ENCODE measurements at places on chromosomes 4 and X.

- DNase-seq, result no peak
- no peak overlapping the region for H3K4me3 ChIP-seq
- H3K27ac ChIP-seq, result no peak overlapping the region
- H3K4me1 ChIP-seq, result no peaks in the 10 kb centered on the region
- no peaks in the 10 kb centered on the region for H3K27me3 ChIP-seq
- no peaks in the 10 kb centered on the region for H3K36me3 ChIP-seq
Measured at GRCh38 chrX:19846995-19847790, 40.2 kb downstream of the SH3KBP1 start.

DNA sequence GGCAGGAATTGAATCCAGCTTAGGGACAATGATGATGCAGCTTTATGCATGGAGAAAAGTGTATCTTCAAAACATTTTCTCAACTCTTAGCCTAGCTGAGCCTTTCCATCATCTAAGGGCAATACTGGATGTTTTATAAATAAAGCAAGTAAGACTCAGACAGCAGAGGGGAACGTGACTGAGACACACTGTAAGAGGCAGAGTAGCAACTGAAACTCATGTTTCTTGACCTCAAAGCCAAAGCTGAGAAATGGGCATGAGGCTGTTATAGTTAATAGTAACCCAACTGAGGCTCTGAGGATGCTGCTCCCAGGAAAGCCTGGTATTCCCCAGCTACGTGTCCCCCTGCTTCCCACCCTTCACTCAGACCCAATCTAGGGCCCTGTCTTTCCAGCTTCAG is 44.6 kb downstream of the ARHGEF9 start:
- no peak for DNase-seq
- no peaks in the 10 kb centered on the region for H3K36me3 ChIP-seq
- H3K4me3 ChIP-seq, result no peak overlapping the region
- no peaks in the 10 kb centered on the region for H3K27me3 ChIP-seq
- H3K4me1 ChIP-seq, result peaks cover 6% of the 10 kb centered on the region
- no peak overlapping the region for H3K27ac ChIP-seq

GRCh38 chrX:115616943-115617563 is 56.1 kb downstream of the PLS3 start:
- peaks cover 26% of the 10 kb centered on the region for H3K4me1 ChIP-seq
- H3K4me3 ChIP-seq, result no peak overlapping the region
- DNase-seq, result no peak
- H3K36me3 ChIP-seq, result no peaks in the 10 kb centered on the region

DNA sequence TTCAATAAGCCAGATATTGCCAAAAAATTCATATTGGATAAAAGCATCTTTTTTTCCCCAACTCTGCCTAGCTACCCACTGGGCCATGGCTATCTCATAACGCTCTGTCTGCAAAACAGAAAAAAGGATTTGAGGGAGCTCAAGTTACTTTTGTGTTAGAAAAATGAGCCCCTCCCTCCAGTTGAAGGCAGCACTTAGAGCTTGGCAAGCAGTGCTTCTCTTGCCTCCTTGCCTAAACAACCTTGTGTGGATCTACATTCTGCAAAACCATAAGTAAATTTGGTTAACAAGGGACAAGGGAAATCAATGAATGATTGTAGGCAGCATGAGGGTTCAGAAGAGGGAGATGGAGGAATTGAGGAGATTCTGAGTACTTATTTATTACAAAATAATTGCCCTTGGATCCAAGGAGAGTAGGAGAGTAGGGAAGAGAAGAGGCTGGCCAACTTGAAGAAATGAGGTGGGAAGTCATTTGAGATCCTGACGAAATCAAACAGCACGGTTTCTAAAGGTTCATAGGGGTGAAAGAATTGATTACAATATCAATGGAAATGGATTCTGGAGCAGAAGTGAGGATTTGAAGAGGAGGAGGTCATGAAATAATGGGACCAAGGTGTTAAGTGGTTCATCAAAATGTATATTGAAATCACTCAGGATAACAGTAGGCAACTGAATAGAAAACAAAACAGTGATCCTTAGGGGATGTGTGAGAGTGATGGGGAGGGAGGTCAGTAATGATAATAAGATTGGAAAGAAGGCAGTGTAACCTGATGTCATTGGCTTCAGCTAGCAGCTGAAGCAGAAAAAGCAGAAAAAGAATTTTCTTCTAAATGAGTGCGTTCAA is 434.8 kb upstream of the IGFBP7 start:
- H3K4me1 ChIP-seq, result no peaks in the 10 kb centered on the region
- no peak overlapping the region for H3K27ac ChIP-seq
- DNase-seq, result no peak
- no peak overlapping the region for H3K4me3 ChIP-seq

DNA sequence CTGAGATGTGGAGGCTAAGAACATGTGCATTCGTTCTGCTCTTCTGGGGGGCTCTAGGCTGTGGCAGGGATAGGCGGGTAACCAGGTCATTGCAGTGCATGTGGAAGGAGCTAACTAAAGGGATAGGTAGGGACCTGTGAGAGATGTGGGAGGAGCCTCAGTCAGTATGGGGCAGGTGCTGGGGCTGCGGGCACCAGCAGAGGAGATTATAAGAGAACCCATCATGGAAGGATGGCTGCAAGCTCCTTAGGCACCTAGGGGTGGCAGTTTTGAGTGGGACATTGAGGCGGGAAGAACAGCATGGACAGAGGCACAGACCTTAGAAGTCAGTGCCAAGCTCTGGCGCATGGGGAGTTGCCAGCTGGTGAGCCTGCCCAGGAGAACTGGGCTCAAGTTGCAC is 7.2 kb downstream of the CLDN22 start:
- no peaks in the 10 kb centered on the region for H3K4me1 ChIP-seq
- H3K36me3 ChIP-seq, result no peaks in the 10 kb centered on the region
- H3K27ac ChIP-seq, result no peak overlapping the region

- DNase-seq, result no peak
- no peaks in the 10 kb centered on the region for H3K36me3 ChIP-seq
- no peak overlapping the region for H3K27ac ChIP-seq
- no peak overlapping the region for H3K4me3 ChIP-seq
- H3K27me3 ChIP-seq, result no peaks in the 10 kb centered on the region
- no peaks in the 10 kb centered on the region for H3K4me1 ChIP-seq
Measured at GRCh38 chr4:171024720-171025303, 788.4 kb upstream of the GALNTL6 start.

DNA sequence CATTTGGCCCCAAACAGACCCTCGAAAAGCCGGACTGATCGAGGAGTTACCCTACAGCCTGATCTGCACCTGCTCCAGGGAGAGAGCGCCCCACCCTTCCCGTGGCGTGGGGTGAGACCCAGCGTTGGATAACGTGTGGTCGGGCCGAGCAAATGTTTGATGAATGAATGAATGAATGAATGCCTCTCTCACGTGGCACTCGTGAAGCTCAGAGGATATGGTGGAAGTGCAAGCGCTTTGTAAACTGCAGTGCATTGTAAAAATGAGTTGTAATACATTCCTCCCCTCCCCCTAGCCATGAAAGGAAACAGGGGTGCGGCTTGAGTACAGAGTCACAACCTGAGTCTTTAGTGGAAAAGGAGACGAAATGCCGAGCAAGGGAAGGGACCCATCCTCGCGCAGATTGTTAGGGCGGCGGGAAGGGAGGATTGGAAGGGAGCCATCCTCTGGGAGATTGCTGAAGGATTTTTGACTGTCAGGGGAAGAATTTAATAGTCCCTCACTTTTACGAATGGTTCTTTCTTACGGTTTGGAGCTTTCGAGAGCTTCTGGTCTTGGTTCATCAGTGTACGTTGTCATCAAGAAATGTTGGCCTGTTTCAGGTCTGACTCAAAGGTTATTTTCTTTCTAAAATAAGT is 772 bp upstream of the FBXW7 start:
- H3K4me1 ChIP-seq, result peaks cover 23% of the 10 kb centered on the region
- no peak for DNase-seq
- H3K27me3 ChIP-seq, result no peaks in the 10 kb centered on the region

- H3K27me3 ChIP-seq, result no peaks in the 10 kb centered on the region
- no peaks in the 10 kb centered on the region for H3K4me1 ChIP-seq
- no peak for DNase-seq
Measured at GRCh38 chr4:171981185-171981584, 168.0 kb downstream of the GALNTL6 start.

DNA sequence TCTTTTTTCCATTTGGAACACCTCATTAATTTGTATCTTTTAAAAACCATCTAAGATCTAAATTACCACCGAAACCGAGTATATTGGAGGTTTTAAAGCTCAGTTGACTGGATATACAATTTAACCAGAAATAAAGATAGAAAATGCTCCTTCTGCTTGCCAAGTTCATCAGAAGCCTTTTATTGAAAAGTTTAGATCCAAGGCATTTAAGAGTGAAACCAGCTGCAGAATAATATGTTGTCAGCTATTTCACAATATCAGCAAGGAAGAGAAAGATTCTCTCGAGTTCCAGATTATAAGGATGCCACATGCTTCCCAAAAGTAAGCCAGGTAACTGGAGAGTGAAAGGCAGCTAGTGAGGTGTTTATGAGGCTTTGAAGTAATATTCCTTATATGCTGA is 217.4 kb downstream of the DCTD start:
- H3K36me3 ChIP-seq, result no peaks in the 10 kb centered on the region
- H3K4me3 ChIP-seq, result no peak overlapping the region
- no peaks in the 10 kb centered on the region for H3K27me3 ChIP-seq
- H3K27ac ChIP-seq, result no peak overlapping the region
- no peaks in the 10 kb centered on the region for H3K4me1 ChIP-seq
- DNase-seq, result no peak

GRCh38 chr4:44161756-44162155 is 286.9 kb downstream of the KCTD8 start:
- no peak overlapping the region for H3K27ac ChIP-seq
- H3K4me1 ChIP-seq, result no peaks in the 10 kb centered on the region
- DNase-seq, result no peak
- no peak overlapping the region for H3K4me3 ChIP-seq
- no peaks in the 10 kb centered on the region for H3K27me3 ChIP-seq
- H3K36me3 ChIP-seq, result no peaks in the 10 kb centered on the region

DNA sequence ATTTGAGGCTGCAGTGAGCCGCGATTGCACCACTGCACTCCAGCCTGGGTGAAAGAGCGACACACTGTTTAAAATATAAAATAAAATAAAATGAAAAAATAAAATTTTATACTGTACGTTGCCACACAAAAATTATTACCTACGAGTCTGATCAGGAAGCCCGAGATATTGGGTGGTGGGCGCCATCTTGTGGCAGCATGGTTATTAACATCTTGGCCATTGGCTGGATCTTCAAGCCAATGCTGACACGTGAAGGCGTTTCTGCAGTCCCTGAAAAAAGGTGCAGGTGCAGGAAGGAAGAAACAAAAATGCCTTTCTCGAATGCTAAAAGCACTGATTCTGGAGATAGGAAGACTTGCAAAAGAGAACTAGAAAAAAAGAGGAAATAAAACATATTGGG is 4.9 kb upstream of the TLR8 start:
- no peaks in the 10 kb centered on the region for H3K4me1 ChIP-seq
- no peak for DNase-seq
- no peak overlapping the region for H3K27ac ChIP-seq
- H3K36me3 ChIP-seq, result no peaks in the 10 kb centered on the region
- H3K4me3 ChIP-seq, result no peak overlapping the region

- no peak for DNase-seq
- no peaks in the 10 kb centered on the region for H3K27me3 ChIP-seq
- H3K4me3 ChIP-seq, result no peak overlapping the region
- H3K27ac ChIP-seq, result no peak overlapping the region
- H3K4me1 ChIP-seq, result peaks cover 8% of the 10 kb centered on the region
- peaks cover 5% of the 10 kb centered on the region for H3K36me3 ChIP-seq
Measured at GRCh38 chr4:88442689-88443191, 14.2 kb upstream of the HERC5 start.

DNA sequence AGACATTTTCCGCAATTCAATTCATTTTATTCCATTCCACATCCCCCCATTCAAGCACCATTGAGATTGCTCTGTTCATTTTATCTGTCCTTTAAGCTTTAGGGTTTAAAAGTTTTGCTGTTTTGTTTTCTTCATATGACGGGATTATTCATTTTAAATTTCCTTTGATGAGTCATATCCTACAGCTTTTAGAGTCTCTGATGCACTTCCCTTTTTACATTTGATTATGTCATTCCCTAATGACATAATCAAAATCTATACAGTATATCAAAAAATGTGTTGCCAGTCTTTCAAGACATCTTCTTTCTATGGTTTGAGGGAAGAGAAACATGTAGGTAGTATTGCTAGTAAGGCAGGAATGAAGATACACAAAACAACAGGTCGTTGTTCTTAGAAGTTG is 456.3 kb downstream of the PDGFC start:
- H3K4me3 ChIP-seq, result no peak overlapping the region
- no peaks in the 10 kb centered on the region for H3K4me1 ChIP-seq
- DNase-seq, result no peak
- H3K27ac ChIP-seq, result no peak overlapping the region
- no peaks in the 10 kb centered on the region for H3K36me3 ChIP-seq

DNA sequence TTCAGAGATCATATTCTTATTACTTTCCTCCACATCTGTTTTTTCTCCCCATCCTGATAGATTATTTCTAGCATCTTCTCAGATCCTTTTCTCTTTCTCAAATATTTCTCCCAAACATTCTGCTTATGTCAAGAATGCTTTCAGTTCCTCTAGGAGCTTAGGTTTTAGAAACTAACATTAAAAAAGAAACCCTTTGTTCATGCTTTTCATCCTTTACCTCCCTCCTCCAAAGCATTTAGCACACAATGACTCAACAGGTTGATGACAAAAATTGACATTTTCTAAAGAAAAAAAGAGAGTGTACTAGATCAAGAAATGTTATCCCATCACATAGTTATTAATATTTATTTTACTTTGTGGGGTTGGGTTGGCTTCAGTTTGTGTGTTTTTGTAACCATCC is 16.5 kb upstream of the ALB start:
- no peaks in the 10 kb centered on the region for H3K36me3 ChIP-seq
- DNase-seq, result no peak
- H3K27ac ChIP-seq, result no peak overlapping the region

- no peak overlapping the region for H3K27ac ChIP-seq
- H3K4me3 ChIP-seq, result peak overlapping the region; percentile 66
- DNase-seq, result no peak
- no peaks in the 10 kb centered on the region for H3K27me3 ChIP-seq
Measured at GRCh38 chrX:1205681-1206611, 6.5 kb downstream of the CRLF2 start.

- no peak overlapping the region for H3K27ac ChIP-seq
- DNase-seq, result no peak
- no peak overlapping the region for H3K4me3 ChIP-seq
- H3K27me3 ChIP-seq, result peaks cover 8% of the 10 kb centered on the region
Measured at GRCh38 chr4:138182838-138183426, 59.2 kb downstream of the SLC7A11 start.

GRCh38 chr4:60992037-60992436 is 208.1 kb upstream of the ADGRL3 start:
- no peaks in the 10 kb centered on the region for H3K36me3 ChIP-seq
- no peak for DNase-seq
- no peak overlapping the region for H3K4me3 ChIP-seq
- no peaks in the 10 kb centered on the region for H3K27me3 ChIP-seq
- H3K4me1 ChIP-seq, result no peaks in the 10 kb centered on the region

GRCh38 chr4:140426610-140427105 is 790 bp downstream of the CLGN start:
- H3K36me3 ChIP-seq, result no peaks in the 10 kb centered on the region
- DNase-seq, result no peak
- H3K27me3 ChIP-seq, result peaks cover 13% of the 10 kb centered on the region
- H3K4me1 ChIP-seq, result no peaks in the 10 kb centered on the region

- no peak for DNase-seq
- H3K27me3 ChIP-seq, result no peaks in the 10 kb centered on the region
- H3K27ac ChIP-seq, result no peak overlapping the region
- H3K36me3 ChIP-seq, result no peaks in the 10 kb centered on the region
- H3K4me3 ChIP-seq, result no peak overlapping the region
Measured at GRCh38 chr4:2786152-2786671, 6.7 kb upstream of the SH3BP2 start.
